ENCODE measurements at places on chromosomes 7 and 10. TPM values are rescaled to one million over a fixed set of nuclear protein-coding genes. Genes with fewer than 3 reads are reported as not detected.

- DNase-seq = no peak
Observed at GRCh38 chr7:81491573-81491972, 278.3 kb downstream of the HGF start.

DNA sequence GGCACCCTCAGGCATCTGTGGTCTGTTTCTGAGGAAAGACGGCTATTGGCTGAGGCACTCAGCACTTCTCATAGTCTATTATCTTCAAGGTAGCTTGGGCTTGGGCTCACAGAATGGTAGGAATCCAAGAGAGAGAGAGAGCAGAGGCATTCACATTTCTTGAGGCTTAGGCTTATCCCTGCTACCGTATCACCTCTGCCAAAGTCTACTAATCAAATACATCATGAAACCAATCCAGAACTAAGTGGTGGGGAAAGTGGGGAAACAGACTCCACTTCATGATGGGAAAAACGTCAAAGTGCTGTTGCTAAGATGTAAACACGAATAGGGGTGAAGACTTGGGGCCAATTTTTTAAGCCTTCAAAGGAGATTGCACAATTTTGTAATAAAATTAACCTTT lies 271.1 kb upstream of the SEMA3D start:
- DNase-seq = no peak

DNA sequence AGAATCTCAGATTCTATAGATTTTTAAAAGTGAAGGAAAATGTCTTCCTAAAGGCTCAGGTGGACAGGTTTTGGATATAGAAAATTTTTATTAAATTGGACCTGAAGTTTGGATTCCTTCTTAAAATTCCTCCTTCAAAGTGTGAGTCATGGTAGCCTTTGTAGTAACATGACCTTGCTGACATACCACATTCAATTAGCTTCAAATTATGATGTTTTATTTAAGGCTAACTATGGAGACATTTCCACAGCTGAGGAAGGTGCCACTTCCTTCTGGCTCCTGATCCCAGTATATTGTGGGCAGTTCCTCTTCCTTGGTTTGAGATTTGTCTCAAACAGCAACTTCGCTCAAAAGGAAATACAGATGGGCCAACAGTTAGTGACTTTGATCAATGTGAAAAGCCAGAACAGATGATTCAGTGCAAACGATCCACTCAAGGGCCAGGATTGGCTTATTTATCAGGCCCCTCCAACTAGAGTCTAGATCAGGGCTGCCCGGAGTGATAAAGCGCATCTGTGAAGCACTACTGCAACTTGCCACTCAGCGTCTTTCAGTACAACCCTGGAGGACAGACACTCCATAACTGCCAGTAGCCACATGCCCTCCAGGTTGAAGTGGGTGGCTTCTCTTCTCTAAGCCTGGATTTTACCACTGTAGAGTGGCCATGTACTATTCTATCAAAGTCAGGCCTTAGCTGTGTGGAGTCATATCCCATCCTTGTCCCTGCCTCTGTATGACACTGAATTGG lies 573.5 kb downstream of the KIF20B start:
- no peak for DNase-seq

- DNase-seq = no peak
Observed at GRCh38 chr7:25359471-25360059, 131.3 kb upstream of the NPVF start.

- DNase-seq = no peak
Observed at GRCh38 chr7:95001815-95002561, 94.6 kb downstream of the PPP1R9A start.

DNA sequence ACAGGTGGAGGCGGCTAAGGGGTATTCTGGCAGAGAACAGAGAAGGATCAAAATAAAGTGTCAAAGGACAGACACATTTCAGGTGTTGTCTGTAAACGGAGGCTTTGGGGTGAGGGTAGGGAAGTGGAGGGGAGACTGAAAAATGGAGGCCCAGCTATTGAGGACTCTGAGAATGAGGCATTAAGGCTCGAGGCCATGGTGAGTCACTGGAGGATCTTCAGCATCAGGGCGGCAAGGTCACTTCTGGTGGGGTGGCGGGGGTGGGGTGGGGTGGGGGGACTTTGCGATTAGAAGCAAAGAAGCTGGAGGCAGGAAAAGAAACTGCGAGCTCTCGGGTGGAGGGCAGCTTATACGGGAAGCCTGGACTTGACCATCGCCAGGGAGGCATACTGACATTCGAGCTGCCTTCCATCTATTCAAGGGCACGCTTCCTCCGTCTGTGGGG lies 58.4 kb upstream of the PCGF5 start:
- DNase-seq = no peak

DNA sequence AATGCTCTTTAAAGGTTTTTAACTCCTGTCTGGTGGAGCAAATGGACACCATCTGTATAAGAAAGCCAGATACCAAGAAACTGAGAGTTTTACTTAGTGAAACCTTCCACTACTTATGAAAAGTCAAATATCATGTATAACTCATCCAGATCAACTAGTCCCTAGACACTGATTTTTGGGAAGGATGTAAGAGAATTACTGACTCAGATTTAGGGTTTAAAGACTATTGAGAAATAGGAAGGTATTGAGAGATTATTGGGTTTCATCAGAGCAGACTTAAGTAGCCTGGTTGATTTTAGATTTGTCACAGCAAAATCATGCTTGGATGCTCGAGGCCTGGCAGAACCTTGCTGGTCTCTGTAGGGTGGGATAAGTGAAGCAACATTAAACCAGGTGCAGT lies 3.1 kb downstream of the CSTF2T start:
- no peak for DNase-seq

DNA sequence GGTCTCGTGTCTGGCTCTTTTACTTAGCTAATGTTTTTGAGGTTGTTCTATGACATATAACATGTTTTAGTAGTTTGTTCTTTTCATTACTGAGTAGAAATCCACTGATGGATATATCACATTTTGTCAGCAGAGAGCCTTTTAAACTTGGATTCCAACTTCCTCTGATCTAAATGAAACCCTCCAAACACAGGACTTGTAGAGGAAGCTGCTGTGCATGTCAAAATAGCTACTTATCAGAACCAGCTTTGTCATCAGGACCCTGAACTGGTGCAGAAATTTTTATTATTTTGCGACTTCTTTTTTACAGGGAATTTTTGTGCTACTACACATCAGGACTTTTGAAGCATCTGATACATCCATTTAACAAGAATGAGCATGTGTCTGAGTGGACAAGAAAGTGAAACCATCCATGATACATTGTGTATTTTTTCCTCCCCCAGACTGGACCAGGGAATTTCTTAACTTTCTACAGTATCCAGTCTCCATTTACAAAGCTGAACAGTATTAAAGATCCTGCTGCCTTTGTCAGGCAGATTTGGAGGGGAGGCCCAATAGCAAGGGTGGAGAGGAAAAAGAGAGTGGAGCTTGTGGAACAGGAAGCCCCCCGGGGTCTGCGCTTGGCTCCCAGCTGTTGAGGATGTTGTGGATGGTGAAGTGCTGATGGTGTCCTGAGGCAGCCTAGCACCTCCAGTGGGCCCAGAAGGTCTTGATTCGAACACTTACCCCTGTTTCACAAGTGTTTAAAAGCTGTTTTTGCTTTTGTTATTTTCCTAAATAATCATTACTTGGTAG lies 29.3 kb upstream of the MTPAP start:
- DNase-seq = peak; percentile 9

DNA sequence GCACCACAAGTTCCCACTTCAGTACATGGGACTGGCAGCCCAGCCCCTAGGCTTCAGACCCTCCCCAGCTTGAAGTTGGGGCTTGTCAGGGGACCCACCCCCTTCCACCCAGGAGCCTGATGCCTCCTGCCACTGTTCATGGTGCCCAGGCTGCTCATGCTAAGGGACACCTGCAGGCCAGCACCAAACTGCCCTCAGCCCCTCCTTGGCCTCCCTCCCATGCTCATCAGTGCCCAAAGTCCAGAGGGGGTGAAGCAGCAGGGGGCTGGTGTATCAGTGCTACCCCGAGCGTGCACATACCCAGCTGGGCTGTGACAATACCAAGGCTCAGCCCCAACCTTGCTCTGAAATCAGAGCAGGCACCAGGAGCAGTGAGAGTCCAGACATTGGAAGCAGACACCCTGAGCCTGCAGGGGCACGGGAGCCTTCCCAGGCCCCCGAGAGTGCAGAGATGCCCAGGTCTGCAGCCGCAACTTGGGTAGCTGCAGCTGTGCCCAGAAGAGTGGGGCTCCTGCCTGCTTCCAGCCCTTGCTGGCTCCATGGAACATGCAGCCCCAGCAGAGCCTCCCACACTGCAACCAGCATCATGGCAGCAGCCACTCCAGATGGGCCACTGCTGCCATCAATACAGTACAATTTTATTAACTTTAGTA lies 79.0 kb downstream of the MTERF1 start:
- DNase-seq = no peak

- no peak for DNase-seq
Observed at GRCh38 chr10:17802976-17803375, 6.2 kb upstream of the MRC1 start.

DNA sequence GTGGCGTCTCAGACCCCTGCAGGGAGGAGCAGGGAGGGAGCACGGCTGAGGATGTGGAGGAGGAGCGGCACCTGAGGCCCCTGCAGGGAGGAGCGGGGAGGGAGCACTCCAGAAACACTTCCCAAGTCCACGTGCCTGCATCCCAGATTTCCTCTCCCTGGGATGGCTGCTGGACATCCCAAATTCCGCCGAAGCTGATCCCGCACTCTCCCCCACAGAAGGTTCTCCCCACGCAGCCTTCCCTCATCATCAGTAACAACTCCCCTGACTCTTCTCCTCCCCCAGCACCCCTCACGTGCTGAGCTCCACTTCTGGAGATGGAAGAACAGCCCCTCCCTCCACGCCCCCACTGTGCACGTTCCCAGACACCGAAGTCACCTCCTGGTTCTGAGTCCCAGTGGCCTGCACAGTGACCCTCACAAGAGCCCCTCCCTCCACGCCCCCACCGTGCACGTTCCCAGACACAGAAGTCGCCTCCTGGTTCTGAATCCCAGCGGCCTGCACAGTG lies 17.8 kb upstream of the FOXL3 start:
- no peak for DNase-seq

KAT6B gene
- total RNA-seq = 38.5 TPM

BLNK gene
- total RNA-seq = 1.3 TPM

EBLN1 gene
- total RNA-seq = not detected

AGBL3 gene
- 0.81 TPM for total RNA-seq

AKR1C8 gene
- total RNA-seq = under 0.01 TPM

TRIM73 gene
- 21.5 TPM for total RNA-seq
